Upper lobe of right lung (tissue), 1 donor: ENCODE measurements at places on chromosomes 4 and X. TPM values are rescaled to one million over a fixed set of nuclear protein-coding genes. Genes with fewer than 3 reads are reported as not detected.

The CXorf49 gene
- not detected for total RNA-seq

The GAGE12F gene
- total RNA-seq = not detected

The BEX5 gene
- 5.8 TPM for total RNA-seq

GRCh38 chr4:48065587-48066052 lies 49.0 kb downstream of the NIPAL1 start:
- H3K27ac ChIP-seq = no peak overlapping the region
- H3K4me3 ChIP-seq = no peak overlapping the region
- no peaks in the 10 kb centered on the region for H3K27me3 ChIP-seq
- H3K36me3 ChIP-seq = no peaks in the 10 kb centered on the region
- no peak for DNase-seq
- H3K4me1 ChIP-seq = no peaks in the 10 kb centered on the region

GRCh38 chr4:14855719-14856061 lies 146.6 kb upstream of the CPEB2 start:
- DNase-seq = no peak
- no peak overlapping the region for H3K4me3 ChIP-seq
- H3K36me3 ChIP-seq = no peaks in the 10 kb centered on the region

DNA sequence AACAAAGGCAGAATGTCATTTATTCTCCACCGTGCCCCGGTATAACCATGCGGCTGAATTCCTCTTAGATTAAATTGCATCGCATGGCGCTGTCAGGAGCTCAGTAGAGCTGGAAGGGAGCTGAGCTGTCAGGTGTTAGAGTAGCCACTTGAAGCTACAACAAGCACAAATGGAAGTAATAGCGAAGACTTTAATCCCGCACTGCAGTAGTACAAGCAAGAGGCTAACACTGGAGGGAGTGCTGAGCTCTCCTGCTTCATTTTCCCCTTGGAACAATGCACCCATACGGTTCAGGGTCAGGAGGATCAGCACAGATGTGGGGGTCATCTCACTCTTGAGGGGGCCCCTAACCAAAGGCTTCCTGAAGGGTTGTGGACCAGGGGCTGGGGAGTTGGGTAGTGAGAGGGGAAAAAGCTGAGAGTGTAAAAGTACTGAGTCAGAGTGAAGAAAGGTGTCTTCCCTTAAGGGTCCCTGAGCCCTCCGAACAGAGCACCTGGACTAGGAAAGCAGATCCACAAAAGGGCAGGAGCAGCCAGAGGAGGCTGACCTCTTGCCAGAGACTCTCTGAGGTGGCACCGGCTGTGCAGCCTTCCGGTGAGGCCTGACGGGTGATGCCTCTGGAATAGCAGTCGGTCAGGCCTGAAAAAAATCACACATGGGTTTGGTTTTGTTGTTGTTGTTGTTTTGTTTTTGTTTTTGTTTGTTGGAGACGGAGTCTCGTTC lies 36.0 kb upstream of the CBR4 start:
- peaks cover 8% of the 10 kb centered on the region for H3K4me1 ChIP-seq
- no peaks in the 10 kb centered on the region for H3K36me3 ChIP-seq
- no peak overlapping the region for H3K27ac ChIP-seq
- no peak for DNase-seq
- H3K4me3 ChIP-seq = no peak overlapping the region
